Tibial artery (tissue), 4 donors: ENCODE measurements at places on chromosomes 6 and 20.

GRCh38 chr20:45545754-45546453 is 1.3 kb downstream of the EPPIN start:
- no peak for DNase-seq

DNA sequence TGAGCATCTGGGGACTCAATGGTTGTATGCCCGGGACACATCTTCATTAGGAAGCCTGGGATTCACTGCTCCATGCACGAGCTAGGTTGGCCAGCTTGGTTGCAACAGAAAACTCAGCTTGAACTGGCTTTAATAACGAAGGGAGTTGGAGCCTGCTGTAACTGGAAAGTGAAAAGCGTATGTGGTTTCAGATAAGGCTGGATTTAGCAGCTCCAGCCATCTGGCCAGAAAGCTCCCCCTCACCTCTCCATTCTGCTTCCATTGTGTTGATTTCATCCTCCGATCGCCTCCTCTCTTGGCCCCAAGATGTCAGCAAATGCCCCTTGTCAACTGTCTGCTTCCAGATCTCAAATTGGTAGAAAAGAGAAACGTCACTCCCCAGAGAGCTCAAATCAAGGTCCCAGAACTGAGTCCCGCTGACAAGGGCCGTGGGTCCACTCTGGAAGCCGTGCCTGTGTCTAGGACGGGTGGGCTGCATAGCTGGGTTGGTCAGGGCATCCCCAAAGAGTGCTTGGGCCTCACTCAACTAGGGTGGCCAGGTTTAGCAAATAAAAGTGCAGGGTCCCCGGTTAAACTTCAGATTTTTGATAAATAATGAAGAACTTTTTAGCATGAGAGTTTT is 117.0 kb upstream of the PMEPA1 start:
- peak; percentile 24 for DNase-seq

DNA sequence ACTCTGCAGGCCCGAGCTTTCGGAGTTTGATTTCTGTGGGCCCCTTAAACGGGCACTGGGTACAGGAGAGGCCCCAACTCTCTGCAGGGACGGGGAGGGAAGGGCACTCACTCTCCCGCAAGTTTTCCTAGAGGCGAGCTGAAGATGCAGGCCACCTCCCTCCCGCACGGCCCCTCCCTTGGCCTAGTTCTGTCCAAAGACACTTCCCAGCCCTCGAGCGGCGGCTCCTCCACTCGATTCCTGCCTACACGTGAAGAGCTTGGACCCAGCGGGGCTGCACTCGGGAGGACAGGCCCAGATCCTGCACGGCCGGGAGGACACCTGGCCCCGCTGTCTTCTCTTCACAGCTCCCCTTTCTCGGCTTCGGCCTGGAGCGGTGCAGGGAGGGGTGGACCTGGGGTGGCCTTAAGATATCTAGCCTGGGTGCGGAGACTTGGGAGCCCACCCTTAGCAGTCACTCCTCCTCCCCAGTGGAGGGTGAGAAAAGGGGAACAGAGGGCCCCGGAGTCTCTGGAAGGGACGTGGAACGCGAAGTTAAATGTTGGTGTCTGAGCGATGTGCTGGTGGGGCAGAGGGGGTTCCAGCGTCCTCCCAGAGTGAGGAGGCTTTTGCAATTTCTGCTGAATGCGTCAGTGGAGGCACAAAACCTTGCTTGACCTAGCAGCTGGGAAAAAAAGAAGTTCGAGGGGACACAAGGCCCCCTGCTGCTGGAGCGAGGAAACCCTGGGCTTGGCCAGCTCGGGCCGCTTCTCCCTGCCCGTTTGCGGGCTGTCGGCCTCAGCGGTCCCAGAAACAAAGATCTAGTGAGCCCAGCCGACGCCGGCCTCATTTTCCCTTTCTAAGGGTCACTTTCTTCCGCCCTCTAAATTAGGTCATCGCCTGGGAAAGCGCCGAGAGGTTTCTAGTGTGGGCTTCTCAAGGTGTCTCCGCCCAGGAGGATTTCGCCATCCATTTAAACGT is 4.9 kb downstream of the OLIG3 start:
- DNase-seq, result no peak

DNA sequence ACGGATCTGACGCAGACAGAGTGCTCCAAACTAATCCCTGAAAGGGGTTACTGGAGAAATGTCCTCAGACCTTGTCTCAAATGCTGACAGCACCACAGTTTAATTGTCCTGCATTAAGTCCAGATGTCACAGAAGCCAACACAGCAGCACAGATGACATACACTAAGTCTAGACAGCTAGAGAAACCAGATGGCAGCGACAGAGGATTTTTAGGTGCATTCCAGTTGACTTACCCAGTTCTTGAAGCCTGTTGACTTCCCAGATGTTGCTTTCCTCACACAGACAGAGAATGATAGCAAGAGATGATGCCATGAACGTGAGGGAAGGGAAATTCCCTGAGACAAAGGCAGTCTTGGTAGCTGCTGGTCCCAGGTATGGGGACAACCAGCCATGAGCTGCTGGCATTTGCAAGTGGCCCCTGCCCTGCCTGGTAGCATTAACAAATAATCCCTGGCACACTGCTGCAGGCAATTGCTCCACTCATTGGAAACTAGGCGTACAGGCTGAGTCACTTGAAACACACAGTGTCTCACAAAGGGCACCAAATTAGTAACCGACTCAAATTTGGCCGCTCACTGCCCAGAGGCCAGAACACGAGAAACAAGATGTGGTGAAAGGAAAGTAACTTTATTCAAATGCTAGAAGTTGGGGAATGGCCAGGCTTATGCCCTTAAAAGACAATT is 52.2 kb downstream of the ADGB start:
- DNase-seq, result no peak

GRCh38 chr20:63508072-63508768 is 9.3 kb upstream of the EEF1A2 start:
- DNase-seq, result no peak

DNA sequence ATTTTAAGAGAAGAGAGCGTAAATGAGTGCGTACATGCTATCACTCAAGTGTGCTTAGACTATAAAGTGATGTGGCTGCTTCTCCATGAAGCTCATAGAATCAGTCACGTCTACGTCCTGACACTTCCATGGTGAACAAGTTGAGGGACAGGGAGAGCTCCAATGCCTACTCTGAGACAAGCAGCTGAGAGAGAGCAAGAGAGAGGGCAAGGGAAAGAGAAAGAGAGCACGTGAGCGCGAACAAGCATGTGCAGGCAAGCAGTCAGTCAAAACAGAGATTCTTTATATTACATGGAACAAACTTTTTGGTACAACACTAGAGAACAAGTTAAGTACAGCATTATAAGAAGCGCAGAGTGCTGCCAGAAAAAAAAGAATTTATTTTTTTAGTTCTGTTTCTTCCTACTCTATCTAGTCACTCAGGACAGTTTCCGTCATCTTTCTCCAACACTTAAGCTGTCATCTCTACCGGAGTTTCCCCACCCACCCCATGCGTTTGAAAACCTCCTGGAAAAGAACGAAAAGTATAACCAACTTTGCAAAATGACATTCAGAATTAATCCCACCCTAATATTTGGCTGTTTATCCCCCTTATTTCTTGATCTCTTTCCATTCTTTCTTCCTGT is 61.8 kb downstream of the EPB41L2 start:
- DNase-seq, result no peak

- no peak for DNase-seq
These were observed 230.1 kb upstream of the MOCS1 start for GRCh38 chr6:40164345-40164755.
